ENCODE measurements at places on chromosomes 7 and 10.

GRCh38 chr10:87842220-87842641, 21.1 kb downstream of the KLLN start:
- DNase-seq: no peak

- DNase-seq: no peak
Measured at GRCh38 chr7:30925913-30926312, 14.3 kb downstream of the AQP1 start.

DNA sequence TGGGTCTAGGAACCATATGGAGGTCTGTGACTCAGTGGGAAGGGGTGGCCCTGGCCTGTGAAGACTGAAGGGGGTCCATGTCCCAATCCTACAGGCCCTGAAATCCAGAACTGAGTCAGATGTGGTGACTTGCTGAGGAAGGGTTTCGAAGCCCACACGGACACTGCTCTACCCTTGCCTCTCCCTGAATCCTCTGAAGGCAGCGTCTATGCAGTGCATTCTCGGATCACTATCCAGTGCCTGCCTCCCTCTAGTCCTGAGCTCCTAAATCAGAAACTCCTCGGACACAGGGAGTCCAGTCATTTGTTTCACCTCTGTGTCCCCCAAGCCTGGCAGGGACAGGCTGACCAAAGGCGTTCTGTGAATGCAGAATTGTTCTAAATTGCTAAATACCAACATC, 25.4 kb upstream of the TMEM72 start:
- no peak for DNase-seq

GRCh38 chr7:151115836-151116418, 29.7 kb downstream of the AGAP3 start:
- no peak for DNase-seq

- DNase-seq: no peak
Measured at GRCh38 chr7:2787251-2787951, 56.7 kb downstream of the GNA12 start.

- DNase-seq: no peak
Measured at GRCh38 chr10:94074462-94074861, 80.7 kb downstream of the PLCE1 start.

- DNase-seq: peak; percentile 27
Measured at GRCh38 chr10:101354328-101355071, 535 bp downstream of the BTRC start.
